ENCODE measurements at places on chromosomes 12 and 14.

- DNase-seq = no peak
These were observed 12.9 kb downstream of the USP30 start for GRCh38 chr12:109065154-109065852.

- DNase-seq = no peak
These were observed 71.8 kb downstream of the NINJ2 start for GRCh38 chr12:591167-592023.

DNA sequence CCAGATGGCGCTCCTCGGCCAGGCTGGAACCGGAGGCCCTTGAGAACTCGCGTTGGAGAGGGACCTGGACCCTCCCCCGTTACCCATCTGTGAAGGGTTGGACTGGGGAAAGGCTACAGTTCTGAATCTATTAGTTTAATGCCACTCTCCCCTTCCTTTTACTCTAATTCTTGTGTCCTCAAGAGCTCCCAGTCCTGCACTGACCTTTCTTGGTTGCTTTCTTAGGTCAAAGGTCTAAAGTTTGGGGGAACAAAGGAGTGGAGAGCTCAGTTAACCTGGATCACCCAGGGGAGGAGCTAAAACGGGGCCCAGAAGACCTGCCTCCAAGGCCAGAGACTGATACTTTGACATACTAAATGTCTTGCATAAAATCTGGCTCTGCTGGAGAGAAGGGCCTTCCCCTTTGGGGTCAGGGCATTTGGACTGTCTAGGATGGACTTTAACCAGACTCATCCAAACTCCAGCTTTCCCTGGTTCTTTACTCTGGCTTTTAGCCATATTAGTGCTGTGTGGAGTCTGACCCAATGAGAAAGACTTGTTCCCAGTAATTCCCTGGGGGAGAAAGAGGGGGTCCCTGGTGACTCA is 923 bp upstream of the MLF2 start:
- no peak for DNase-seq

- no peak for DNase-seq
These were observed 107.1 kb downstream of the SLC6A15 start for GRCh38 chr12:84805474-84805858.

GRCh38 chr12:67671892-67672291 is 23.3 kb downstream of the DYRK2 start:
- no peak for DNase-seq

DNA sequence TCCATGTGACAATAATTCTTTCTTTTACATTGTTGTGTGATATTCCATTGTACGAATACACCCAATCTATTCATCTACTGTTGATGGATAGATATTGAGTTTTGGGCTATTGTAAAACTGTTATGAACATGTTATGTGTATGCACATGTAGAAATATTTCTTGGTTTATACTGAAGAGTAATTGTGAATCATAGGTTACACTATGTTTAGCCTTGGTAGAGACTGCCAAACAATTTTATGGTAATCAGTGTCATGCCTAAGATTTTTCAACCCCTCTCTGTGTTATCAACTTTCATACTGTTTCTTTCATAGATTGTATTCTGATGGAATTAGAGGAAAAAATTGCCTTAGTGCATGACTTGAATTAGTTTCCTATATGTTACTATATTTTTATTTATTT is 39.5 kb downstream of the FRMD6 start:
- DNase-seq = no peak

GRCh38 chr12:47410383-47410782 is 295.4 kb downstream of the RPAP3 start:
- DNase-seq = no peak

DNA sequence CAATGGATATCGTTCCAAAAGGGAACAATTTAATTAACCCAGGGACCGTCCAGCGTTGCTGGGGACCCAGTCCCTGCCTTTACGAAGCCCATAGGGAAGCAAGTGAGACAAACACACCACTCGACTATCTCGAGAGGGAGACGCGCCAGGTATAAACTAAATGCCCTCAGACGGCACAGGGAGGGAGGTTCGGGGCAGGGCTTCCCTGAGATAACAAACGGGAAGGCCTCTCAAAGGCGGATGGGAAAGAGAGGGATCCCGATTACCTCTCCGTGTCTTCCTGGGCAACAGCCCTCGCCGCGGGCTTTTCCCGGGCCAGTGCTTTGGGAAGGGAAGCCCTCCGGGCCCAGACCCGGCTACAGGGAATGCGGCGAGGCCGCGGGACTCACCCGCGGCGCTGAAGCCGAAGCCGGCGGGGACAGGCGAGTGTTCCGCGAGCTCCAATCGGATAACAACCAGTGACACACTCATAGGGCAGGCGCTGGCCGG is 390 bp downstream of the BRAP start:
- no peak for DNase-seq

GRCh38 chr12:71562676-71563595 is 100.7 kb downstream of the ZFC3H1 start:
- DNase-seq = no peak

DNA sequence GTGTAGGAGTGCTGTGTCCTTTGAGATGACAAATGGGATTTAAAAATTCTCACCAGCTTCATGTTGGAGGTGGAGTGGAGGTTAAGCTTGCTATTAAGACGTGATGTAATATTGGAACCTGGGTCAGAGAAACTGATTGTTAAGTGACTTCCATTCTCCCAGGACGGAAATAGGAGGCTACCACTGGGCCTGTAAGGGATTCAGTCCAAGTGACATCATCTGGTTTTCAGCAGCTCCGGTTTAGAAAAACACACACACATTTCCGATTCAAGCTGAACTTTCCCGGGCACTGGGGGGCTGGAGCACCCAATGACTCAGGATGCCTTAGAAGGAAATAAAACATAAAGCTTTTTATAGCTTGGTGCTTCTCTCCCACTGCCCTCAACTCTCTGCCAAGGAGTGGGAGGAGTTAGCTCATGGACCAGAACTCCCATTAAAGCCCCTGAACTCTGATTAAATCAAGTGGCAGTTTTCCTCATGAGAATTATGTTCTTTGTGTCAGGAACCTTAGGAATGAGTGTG is 12.4 kb downstream of the CALM1 start:
- DNase-seq = no peak

- DNase-seq = no peak
These were observed 100.0 kb downstream of the PIWIL1 start for GRCh38 chr12:130437555-130438242.
